ENCODE measurements at places on chromosomes 1 and 21.

DNA sequence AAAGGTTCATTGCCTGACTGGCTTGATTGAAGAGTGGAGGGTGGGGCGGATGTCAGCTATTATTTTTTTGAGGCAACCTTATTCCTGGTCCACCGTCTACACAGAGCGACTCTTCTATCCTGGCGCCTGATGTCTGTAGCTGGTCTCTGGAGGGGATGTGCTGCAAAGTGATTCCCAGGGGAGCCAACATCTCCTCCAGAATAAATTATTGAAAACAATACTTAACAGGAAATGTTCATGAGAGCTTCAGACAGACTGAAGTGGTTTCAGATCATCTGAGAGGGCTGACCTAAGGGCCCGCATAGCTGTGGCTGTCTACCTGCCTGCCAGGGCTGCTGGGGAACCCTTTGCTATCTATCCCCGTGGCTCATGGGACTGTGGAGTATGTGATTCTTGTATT is 66.7 kb downstream of the TEX35 start:
- DNase-seq = no peak

DNA sequence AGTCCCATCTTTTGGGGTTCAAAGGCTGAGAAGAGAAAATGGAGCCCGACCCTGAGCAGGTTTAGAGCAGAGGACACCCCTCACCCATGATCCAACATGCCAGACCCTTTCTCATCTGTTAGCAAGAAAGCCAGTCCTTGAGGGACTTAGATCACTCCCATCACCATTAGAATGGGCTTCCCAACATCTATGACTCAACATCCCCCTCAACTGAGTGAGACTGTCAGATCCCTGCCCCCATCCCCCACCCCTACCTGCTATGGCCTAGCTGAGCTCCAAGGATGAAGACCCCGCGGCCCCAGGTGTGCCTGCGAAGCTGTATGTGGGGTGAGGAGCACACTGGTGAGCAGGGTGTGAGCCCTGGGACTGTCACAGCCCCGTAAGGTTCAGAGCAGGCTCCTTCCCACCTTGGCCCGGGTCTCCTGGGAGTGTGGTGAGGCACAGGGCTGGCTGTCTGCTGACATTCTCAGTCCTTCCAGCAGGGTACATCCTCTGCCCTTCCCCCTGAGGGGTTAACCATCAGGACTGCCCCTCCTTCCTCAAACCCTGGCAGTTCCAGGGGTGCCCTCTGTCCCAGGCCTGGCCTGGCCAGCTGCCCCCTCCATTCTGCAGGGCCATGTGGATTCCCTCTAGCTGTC is 21.4 kb upstream of the BLACAT1 start:
- DNase-seq = no peak

DNA sequence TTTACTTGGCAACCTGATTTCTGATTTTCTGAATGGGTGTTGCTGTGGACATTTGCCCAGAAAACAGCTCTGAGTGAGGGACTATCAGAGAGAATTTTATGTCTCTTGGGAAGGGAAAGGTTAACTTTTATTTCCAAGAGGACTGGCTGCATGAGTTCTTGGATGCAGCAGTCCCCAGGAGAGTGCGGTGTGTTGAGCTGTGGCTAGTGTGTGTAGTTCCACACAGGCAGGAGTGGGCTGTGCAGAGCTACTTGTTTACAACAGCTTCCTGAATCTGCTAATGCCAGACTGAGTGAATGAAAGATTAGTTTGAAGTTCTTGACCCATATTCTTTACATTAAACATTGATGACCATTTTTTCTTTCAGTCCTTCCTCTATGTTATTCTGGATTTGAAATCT is 41.0 kb upstream of the APOBEC4 start:
- DNase-seq = no peak

DNA sequence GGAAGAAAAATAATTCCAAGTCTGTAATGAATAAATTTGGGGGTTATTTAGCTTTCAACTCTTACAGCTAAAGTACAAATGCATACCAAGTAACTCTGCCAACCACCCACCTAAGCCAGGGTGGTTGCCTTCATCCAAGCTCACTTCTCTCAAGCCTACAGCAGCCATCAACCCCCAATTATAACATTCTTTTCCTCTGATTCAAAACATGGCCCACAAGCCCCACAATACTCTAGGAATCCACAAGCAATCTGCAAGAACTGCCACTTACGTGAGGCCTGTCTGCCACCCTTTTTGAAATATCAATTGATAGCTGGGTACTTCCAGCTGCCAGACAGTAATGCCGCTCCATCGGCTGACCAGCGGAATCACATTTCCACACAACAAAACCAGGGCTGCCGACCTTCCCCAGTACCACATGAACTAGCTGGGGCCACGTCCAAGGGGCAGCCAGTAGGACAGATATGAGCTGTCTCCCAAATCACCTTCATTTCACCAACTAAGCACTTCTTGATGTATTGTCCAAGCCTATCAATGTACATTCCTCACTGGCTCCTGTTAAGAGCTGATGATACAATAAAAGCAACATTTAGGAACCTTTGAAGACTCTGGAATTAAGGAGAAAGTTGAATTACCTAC is 3.2 kb downstream of the LBR start:
- DNase-seq = no peak

- no peak for DNase-seq
These were observed 109.1 kb upstream of the GADD45A start for GRCh38 chr1:67575861-67576260.

DNA sequence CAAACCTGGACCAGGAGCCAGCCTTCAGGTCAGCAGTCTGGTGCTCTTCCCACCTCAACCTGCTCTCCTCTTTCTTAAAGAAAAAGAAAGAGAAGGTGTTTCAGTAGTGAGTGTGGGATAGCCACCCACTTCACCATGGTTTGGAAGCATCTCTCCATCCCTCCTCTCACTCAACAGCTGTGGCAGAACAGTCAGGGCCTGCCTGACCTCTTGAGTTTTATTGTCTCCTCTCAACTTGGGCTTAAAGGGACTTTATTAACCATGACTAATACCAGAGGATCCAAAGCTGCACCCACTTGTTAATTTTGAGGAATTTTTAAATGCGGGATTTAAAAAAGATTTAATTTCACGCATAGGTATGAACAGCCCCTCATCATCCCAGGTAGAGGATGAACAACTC is 570 bp upstream of the VASH2 start:
- DNase-seq = no peak

- no peak for DNase-seq
These were observed 145.0 kb upstream of the TIAM1 start for GRCh38 chr21:31489014-31489413.

- DNase-seq = no peak
These were observed 2.4 kb upstream of the C1orf116 start for GRCh38 chr1:207034998-207035397.

GRCh38 chr1:208248307-208248801 is 4.2 kb upstream of the PLXNA2 start:
- DNase-seq = no peak

DNA sequence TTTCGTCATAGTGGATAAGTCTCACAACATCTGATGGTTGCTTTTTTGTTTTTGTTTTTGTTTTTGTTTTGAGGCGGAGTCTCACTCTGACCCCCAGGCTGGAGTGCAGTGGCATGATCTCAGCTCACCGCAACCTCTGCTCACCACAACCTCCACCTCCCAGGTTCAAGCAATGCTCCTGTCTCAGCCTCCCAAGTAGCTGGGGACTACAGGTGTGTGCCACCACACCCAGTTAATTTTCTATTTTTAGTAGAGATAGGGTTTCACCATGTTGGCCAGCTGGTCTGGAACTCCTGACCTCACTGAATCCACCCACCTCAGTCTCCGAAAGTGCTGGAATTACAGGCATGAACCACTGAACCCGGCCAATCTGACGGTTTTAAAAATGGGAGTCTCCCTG is 109.2 kb downstream of the RERE start:
- DNase-seq = no peak

GRCh38 chr1:25945761-25946160 is 39.5 kb upstream of the STMN1 start:
- DNase-seq = no peak

GRCh38 chr1:94953746-94954145 is 26.8 kb upstream of the CNN3 start:
- no peak for DNase-seq

GRCh38 chr1:31961536-31961935 is 23.4 kb upstream of the PTP4A2 start:
- no peak for DNase-seq
